ENCODE measurements at places on chromosomes 16 and 17.
A peak's percentile ranks its signal among the peaks of the same experiment; 100 is the strongest.

DNA sequence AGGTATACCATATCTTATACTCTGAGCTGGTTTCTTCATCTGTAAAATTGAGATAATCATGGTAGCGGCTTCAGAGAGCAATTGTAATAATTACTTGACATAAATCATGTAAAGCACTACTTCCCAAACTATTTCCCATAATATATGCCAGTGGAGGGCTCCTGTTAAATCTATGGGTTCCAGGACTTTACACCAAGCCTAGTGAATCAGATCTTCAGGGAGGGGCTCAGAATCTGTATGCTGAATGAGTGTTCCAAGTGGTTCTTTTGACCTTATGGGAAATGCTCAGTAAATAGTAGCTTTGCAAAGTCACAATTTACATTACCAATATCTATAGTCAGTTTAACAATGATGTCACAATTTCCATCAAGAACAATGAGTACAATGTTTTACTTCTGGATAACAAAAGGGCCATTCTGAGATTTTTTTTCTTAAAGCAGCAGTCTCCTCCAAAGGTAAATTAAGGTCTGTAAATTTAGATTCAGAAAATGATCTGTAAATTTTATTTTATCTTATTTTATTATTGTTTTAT is 50.9 kb upstream of the NLK start:
- no peak for DNase-seq

- no peak for DNase-seq
These were observed 28.5 kb upstream of the EFCAB13 start for GRCh38 chr17:47295037-47295873.

- no peak for DNase-seq
These were observed 200.0 kb downstream of the NTN1 start for GRCh38 chr17:9221147-9221921.

DNA sequence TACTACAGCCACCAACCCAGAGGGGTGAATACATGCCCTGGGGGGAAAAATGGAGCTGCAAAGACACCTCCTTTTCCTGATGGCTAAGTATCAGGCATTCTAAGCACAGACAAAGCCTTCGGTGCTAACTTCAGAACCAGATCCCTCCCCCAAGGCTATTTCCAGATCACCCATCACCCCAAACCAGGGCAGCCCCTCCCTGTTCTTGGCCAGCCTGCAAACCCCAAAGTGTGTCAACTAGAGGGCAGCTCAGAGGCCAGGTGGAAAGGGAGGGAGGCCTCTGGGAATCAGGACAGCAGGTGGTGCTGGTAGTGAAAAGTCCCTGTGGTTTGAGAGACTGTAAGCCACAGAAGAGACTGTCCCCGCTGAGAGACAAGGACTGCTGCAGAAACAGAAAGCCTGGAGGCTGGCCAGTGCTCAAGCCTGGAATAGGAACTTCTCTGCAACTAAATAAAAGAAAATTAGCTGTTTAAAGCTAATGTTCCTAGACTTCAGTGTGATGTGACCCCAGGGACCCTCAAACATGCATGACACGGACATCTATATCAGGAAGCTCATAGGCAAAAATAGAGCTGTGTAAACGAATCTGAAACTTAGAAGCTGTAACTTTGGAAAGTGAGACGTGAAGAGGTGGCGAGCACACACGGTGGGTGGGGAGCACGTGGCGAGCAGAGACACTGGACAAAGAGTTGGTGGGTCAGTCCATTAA is 9.1 kb downstream of the TUBG1 start:
- DNase-seq = peak; percentile 88

DNA sequence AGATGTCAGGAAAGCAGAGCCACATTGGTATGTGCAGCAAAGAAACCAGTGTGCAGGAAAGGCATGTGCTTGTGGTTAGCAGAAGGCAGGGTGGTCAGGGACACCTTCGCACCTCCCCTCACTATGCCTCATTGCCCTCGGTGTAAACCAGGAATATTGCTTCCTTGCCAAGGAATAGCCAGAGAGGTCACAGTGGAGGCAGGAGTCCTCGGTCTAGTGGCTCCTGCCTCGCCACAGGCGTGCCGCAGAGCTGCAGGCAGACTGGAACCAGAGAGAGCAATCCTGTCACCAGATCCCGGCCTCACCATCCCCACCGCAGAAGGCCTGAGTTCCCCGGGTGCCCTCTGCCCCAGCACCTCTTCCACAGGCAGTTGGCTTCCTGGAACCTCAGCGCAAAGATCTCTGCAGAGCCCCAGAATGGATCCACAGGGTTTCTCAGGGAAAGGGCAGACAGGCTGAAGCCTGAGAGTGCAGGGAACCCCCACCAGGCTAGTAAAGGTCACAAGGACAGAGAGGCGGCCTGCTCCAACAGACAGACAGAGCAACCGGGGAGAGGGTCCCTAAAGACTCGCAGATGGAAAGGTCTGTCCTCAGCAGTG is 21.6 kb downstream of the CCDC182 start:
- no peak for DNase-seq

DNA sequence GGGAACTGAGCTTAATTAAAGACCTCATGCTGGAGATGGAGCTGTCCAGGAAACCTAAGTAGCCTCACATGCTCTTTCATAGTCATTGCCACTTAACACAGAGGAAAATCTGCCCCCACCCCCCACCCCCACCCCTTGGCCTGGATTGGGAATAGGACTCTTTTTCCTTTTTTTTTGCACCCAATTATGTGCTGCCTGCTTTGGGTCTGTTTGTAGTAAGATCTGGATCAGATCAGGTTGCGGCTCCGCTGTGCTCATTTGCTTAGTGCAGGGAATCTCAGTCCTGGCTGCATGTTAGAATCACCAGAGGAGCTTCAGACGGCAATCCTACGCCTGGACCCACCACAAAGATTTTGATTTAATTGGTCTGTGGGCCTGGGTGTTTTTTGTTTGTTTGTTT is 219.0 kb downstream of the UTP18 start:
- no peak for DNase-seq

DNA sequence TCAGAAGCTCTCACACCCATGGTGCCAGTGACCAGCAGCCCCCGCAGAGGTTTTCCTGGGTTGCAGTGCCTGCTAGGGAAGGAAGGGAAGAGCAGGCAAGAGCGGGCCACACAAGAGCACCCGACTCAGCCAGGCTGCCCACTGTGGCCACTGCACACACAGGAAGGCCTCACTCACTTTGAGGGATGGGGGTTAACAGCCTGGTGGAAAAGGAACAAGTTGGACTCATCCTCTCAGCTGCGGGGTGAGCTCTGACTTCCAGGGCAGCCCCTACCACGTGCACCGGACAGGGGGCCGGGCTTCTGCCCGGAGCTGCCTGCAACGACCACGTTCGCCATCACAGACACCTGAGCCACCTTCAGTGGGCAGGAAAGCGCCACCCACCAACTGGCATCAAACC is 8.1 kb downstream of the P4HB start:
- DNase-seq = no peak

DNA sequence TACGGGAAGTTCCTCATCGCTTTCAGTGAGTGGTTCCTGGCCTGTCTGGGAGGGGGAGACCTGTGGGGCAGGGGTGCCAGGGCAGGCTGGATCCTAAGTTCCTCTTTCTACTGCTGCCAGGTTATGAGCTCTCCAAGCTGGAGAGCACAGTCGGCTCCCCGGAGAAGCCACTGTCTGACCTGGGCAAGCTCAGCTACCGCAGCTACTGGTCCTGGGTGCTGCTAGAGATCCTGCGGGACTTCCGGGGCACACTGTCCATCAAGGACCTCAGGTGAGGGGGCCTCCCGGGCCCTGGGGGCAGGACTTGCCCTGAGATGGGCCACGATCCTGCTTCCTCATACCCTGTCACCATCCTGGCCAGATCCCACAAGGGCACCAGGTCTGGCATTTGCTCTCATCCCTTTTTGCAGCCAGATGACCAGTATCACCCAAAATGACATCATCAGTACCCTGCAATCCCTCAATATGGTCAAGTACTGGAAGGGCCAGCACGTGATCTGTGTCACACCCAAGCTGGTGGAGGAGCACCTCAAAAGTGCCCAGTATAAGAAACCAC is 5.1 kb downstream of the PRSS8 start:
- no peak for DNase-seq

- DNase-seq = no peak
These were observed 130.8 kb downstream of the XYLT1 start for GRCh38 chr16:17339764-17340541.

GRCh38 chr16:75506107-75506506 is 10.9 kb upstream of the CHST6 start:
- DNase-seq = no peak

DNA sequence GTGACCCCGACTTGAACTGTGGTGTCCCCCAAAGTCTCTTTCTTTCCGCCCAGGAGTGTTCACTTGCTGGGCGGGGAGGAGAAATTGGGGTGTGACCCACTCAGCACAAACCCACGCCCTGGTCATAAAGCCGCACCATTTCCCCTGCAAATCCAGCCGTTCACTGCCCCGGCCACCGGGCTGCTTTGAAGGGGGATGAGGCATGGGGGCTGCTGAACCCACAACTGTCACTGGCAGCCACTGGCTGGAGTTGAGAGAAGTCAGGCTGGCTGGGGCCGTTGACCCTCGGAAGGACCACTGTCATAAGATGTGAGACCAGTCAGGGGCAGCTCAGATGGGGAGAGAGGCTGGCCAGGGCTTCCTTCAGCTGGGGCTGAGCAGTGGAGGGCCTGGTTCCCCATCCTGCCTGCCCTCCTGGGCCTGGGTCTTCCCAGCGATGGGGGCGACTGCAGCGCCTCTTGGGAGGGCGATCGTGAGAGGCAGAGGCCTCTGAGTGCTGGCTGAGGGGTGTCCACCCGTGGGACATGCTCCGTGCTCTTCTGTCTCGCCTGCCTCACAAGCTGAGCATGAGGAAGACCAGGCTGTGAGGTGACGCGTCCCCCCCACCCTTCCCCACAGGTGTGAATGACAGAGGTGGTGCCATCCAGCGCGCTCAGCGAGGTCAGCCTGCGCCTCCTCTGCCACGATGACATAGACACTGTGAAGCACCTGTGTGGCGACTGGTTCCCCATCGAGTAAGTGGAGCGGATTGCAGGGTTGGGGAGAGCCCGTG is 19.5 kb downstream of the C16orf90 start:
- DNase-seq = no peak

- DNase-seq = no peak
These were observed 1091.0 kb downstream of the CDH8 start for GRCh38 chr16:60945225-60945624.

GRCh38 chr17:10648956-10649355 is 8.2 kb downstream of the MYH3 start:
- DNase-seq = peak; percentile 23

DNA sequence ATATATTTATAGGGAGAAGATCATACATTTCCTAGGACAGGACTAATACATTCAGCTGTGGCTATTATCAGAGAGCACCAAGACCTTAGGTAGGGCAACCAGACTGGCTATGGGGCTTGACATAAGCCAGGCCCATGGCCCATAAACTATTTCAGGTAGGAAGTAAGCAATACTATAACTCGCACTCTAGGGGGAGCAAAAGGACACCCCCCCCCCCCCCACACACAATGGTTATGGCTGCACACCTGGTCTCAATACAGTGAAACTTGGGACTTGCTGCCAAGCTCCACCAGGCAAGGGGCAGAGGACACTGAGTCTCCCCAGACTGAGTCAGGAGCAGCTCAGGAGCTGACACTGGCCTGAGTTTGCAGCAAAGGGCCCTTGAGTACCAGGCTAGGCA is 348.9 kb upstream of the ASIC2 start:
- no peak for DNase-seq

GRCh38 chr17:49597928-49598655 is 22.4 kb downstream of the NXPH3 start:
- no peak for DNase-seq

DNA sequence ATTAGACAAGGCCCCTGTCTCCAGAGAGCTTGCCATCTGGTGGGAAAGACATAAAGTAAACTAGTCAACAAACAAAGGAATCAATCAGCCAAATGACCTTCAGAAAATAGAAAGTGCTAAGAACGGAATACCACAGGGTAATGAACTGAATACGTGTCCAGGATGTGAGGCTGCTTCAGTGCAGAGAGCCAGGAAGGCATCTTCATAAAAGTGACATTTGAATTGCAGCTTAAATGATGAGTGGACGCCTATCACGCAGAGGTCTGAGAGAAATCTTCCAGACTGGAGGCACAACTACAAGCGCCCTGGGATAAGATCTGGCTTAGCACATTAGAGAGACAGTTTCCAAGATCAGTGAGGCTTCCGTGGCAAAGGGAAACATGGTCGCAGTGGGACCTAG is 574.1 kb upstream of the CDH8 start:
- no peak for DNase-seq

DNA sequence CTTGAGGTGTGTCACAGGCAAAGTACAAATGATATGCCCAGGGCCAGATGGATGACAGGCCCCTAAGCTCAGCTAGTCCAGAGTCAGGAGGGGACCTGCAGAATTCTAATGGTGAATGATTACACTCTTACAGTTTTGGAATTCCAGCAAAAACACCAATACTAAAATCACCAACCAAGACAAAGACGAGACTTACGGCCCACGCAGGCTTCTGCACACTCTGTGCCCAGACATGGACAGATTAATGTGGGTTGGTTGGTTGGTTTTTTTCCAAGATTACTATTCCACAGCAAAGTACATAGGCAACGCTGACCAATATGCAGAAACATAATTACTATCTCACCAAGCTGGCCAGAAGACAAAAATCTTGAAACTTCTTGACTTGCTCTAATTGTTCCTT is 9.7 kb downstream of the ADCY9 start:
- no peak for DNase-seq

- peak; percentile 93 for DNase-seq
These were observed 49.7 kb downstream of the TUBD1 start for GRCh38 chr17:59842901-59843652.

- no peak for DNase-seq
These were observed 146.1 kb downstream of the GAS7 start for GRCh38 chr17:10052106-10052813.

DNA sequence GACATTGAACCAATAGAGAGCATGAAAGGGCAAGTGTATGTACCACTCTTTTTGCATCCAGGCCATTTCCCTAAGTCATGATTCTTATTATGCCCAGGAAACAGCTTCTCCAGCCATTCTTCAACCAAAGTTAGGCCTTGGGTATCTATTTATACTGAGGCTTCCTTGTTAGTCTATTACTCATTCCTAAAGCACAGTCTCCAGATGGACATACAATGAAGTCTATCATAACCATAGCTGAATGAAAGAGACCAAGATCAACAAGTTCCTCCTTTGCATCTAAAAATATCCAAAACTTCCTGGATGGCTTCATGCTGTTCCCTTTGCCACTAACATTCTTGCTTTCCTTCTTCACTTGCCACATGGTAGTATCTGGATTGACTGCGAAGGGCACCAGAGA is 265.9 kb downstream of the CDH8 start:
- no peak for DNase-seq
